Naive thymus-derived CD8-positive, alpha-beta T cell (primary cell): ENCODE measurements at places on chromosomes 7 and 10. TPM values are rescaled to one million over a fixed set of nuclear protein-coding genes. Genes with fewer than 3 reads are reported as not detected.

The NPSR1 gene
- not detected for total RNA-seq

The SLC26A3 gene
- not detected for total RNA-seq

The GOT1 gene
- 13.2 TPM for total RNA-seq

The CRPPA gene
- total RNA-seq: 1.6 TPM

The ZNF467 gene
- 0.88 TPM for total RNA-seq

The ADAM22 gene
- 9.2 TPM for total RNA-seq
